Lung (tissue), 17 donors: ENCODE measurements at places on chromosomes 5 and 9. TPM values are rescaled to one million over a fixed set of nuclear protein-coding genes. Genes with fewer than 3 reads are reported as not detected.

Gene EGR1
- 26.3 TPM for total RNA-seq

Gene GAS1
- total RNA-seq, result 21.2 TPM

Gene JAKMIP2
- 2.9 TPM for total RNA-seq

Gene PCDHGB4
- total RNA-seq, result 6.9 TPM

Gene PPP3R2
- total RNA-seq, result not detected

- peak; percentile 57 for DNase-seq
These were observed 37.8 kb upstream of the S1PR3 start for GRCh38 chr9:88953381-88954029.

DNA sequence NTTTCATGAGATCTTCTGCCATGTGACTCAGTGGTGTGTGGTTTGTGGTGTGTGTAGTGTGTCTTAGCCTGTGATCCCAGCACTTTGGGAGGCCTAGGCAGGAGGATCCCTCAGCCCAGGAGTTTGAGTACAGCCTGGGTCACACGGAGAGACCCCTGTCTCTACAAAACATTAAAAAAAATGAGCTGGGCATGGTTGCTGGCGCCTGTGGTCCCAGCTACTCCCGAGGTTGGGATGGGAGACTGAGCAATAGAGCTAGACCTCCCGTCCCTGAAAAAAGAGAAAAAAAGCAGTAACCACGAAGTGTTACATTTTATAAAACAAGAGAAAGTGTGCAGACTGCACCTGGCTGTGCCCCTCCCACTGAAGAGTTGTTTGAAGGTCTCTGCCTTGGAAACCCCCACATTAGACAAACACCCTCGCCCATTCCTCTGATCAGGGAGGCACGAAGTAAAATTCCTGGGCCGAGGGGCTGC, 21.2 kb upstream of the RNU6ATAC start:
- DNase-seq, result no peak

DNA sequence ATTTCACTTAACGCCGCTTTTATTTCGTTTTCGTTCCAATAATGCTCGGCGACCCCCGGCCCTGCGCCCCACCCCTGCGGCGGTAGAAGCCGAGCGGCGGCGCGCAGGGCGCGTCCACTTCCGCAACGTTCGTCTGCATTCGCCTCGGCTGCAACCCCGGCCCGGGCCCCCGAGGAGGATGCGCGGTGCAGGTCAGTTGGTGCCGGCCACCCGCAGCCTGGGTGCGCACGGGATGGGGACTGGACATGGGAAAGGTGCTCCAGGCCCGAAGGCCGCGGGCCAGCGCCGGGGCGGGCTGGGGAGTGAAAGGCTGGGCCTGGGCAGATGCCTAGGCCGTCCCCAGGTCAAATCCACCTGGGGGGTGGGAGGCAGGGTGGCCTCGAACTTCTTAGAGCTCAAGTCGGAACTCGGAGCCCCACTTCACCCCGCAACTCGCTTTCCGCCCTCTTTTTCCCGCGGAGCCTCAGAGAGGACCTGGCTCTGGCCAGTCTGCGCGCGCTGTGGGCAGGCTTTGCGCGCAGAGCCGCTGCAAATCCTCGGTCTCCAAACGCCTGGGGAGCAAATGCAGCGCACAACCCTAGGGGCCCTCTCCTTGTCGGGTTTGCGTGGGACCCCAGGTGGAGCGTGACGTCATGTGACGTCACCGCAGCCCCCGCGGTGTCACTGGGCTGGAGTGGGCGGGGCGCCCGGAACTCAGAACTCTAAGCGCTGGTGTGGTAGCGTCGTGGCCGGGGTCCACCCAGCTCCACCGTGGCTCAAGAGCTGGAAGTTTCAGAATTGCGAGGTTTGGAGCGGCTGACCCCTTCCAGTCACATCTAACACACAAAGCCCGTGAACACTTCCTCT, 3.3 kb downstream of the TLX3 start:
- DNase-seq, result no peak

DNA sequence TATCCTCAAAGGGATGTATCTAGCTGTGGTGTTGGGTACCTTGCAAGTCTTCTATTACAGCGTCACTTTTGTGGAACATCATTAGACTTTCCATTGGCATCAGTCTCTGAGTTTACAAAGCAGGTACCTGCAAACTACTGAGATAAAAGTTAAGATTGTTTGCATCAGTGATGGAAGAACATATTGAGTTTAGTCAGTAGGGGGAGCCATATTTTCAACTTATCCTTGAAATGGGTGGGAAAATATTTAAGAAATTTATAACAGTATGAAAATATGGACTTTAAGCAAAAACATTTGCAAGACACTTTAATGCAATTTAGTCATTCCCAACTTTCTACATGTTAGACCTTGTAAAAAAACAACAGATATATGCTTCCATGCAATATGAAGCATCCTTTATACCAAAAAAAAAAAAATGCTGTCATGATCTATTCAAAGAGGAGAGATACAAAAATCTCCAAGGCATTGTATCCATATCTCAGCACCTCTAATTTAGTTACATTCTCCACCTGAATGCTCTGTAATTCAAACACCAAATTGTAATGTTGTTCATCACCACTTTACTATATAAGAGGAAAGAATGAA, 98.6 kb upstream of the ADAMTS19 start:
- no peak for DNase-seq

GRCh38 chr5:59036274-59036961, 453.5 kb downstream of the RAB3C start:
- DNase-seq, result peak; percentile 86

GRCh38 chr5:151139015-151139414, 18.6 kb downstream of the ANXA6 start:
- no peak for DNase-seq

- DNase-seq, result no peak
These were observed 27.4 kb upstream of the KIF4B start for GRCh38 chr5:154986151-154986550.

GRCh38 chr5:143355710-143356109, 47.8 kb downstream of the NR3C1 start:
- peak; percentile 97 for DNase-seq

DNA sequence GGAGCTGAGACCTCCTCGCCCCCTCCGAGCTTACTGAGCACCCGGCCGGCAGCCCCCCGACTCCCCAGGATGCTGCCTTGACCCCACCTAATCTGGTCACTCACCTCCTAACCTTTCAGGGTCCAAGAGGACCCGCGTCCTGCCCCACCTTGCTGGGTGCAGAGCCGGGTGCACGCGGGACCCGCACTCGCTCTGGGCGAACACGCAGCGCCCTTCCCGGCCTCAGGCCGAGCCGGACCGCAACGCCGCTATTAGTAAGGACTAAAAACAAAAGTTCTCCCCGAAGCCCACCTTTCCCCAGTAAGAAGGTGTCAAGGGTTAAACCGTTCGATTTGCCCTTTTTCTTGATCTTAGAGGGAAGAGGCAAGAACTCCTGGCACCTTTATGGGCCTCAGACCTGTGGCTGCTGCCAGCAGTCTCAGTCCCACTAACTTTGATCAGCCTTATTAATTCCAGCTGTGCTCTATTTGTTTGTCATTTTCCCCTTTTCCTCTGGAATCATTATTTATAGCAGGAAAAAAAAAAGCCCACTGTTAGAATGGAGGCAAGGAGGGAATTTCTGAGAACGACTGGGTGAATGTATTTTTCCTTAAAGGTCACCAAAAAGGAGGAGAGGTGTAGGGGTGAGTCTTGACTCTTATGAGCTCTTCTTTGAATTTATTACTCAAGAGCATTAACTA, 10.5 kb downstream of the IRX2 start:
- DNase-seq, result peak; percentile 28

DNA sequence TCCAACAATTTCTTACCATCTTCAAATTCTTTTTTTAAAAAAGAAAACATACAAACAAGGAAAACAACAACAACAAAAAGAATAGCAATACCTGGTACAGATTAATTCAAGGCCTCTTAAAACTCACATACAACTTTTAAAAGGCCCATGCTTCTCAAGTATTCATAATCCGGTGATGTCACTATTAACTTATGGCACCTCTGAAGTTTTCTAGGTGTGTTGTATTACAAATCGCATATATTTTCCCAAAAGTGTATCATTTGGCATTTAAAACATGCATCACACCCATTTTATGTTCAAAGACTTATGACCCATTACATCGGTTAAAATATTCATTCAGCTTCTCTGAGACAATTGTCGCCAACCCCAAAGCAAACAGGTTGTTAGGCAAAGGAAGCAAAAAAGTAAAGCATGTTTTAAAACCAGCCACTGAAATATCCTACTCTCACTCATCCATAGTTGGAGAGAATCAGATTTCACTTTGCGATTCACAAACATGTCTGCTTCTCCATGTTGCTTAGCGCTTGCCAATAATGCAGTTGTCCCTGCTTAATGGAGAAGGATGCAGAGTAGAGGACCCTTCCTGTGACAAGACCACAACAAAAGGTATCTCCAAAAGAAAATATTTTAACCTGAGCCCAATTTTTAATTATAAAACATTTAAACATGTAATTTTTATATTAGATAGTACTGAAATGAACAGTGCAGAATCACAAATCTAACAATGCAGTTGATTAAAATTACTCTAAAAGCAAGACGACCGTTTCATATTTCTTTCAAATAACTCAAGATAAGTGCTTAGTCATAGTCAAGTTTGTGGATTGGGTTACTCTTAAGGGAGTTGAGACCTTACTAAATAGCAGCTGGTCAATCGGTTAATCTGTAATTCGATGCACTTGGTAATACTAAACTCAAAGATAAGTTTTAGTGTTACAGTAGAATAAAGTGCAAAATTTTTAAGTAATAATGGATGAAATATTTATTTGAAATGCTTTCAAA, 1.6 kb downstream of the SKP1 start:
- DNase-seq, result peak; percentile 54

DNA sequence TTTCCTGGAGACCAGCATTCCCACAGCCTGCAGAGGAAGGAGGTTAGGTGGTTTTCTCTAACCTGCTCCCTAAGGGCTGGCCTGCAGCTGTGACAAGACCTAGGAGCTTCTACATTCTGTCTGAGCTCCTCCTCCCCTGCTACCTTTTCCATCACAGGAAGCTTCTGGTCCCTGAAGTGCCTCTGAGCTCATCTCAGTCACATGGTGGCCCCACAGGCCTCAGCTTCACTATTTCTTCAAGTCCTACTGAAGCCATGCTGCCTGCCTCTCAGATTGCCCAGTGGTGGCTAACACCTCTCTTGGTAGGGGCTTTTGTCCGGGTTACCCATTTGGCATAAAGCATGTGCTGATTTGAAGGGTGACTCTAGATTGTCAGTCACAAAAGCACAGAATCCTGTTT, 259.4 kb downstream of the CRB2 start:
- DNase-seq, result no peak

- DNase-seq, result no peak
These were observed 38.5 kb downstream of the CYSTM1 start for GRCh38 chr5:140213370-140213983.

DNA sequence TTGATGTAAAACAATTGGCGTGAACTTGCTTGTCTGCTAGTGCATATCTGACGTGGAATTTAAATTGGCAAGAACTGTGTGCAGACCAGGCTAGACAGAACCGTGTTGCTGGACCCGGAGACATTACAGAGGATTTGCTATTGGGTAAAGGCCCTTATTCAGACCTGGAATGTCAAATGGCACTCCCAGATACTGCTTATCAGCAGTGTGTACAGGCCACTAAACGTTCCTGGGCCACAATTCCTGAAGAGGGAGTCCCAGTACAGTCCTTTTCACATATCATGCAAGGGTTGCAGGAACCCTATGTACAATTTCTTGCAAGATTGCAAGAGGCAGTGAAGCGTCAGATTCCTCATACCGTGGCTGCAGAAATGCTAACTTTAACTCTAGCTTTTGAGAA, 13.5 kb upstream of the MCCC2 start:
- peak; percentile 22 for DNase-seq

DNA sequence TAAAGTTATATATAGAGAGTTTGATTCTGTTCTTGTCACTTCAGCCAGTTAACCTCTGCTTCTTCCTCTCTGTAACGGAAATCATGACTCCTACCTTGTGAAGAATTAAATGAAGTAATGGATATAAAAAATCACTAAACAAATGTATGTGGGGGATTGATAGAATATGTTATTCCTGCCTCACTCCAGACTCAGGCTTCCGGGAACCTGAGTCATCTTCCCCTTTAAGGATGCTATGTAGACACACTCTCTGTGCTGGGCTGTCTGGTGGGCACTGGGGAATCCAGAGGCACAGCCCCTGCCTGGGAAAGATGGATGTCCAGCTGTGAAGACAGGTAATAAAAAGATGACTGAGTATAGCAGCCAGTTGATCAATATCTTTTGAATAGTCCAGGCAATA, 77.4 kb downstream of the ZNF618 start:
- no peak for DNase-seq
